ENCODE measurements at places on chromosomes 16 and 17.

DNA sequence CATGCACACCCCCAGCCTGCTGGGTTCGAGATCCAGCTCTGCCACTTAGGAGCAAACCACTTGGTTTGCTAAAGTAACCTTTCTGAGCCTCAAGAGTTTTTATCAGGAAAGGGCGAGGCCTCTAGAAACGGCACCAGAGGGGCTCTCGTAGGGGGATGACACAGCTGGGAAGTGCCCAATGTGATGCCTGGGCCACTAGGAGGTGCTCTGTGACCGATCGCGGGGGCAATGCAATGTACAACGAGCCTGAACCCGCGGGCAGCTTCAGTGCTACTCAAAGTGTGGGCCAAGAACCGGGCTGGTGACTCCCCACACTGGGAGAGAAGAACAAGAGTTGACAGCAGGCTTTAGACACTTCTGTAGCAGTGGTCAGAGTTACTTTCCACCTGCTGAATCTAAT lies 9.4 kb downstream of the C16orf89 start:
- peak; percentile 77 for DNase-seq

- DNase-seq = no peak
These were observed 1.8 kb downstream of the PRSS22 start for GRCh38 chr16:2856061-2856670.

GRCh38 chr17:55308613-55309391 lies 44.0 kb downstream of the HLF start:
- no peak for DNase-seq

- no peak for DNase-seq
These were observed 624.3 kb downstream of the MAF start for GRCh38 chr16:78976212-78976611.

GRCh38 chr17:42174126-42174783 lies 6.7 kb downstream of the KCNH4 start:
- DNase-seq = no peak

- DNase-seq = no peak
These were observed 93.1 kb downstream of the CNTNAP4 start for GRCh38 chr16:76370344-76370743.

DNA sequence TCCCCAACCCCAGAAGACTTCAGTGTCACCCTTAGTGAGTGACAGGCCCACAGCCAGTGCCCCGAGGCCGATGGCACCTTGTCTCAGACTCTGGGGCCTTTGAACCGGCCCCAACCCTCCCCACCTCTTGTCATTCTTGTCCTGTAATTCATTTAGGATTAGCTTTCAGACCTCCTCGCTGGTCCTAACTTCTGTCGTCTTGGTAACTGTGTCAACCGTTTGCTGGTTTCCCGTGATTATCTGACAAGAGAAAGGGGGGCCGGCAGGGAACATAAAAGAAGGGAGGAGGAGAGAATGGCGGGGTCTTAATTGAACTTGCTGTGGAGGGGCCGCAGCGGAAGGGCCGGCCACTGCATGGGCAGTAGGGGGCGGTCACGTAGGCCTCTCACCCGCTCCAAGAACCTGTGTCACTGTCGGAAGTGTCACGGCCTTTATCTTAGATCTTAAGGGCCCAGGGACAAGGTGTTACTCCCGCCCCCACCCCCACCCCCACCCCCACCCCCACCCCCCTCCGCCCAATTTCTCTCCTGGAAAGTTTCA lies 46.5 kb upstream of the GSE1 start:
- DNase-seq = no peak

DNA sequence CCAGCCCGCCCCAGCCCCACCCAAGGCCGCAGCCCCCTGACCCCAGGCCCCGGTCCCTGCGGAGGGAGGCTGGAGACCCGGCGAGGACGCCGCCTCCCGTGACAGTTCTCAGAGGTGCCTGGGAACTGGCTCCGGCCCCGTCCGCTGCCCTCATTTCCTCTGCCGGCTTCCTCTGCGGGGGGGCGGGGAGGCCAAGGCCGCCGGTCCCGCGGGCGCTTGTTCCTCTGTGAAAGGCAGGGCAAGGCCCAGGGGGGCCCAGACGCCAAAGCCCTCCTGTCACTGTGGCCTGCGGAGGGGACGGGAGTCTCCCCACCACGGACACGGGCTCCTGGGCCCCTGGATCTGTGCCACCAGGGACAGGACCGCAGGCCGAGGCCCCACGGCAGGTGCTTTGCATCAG lies 5.0 kb upstream of the PVALEF start:
- DNase-seq = peak; percentile 39

GRCh38 chr17:6163612-6164333 lies 93.6 kb downstream of the WSCD1 start:
- DNase-seq = no peak

GRCh38 chr16:81680444-81681275 lies 98.4 kb upstream of the PLCG2 start:
- DNase-seq = no peak

DNA sequence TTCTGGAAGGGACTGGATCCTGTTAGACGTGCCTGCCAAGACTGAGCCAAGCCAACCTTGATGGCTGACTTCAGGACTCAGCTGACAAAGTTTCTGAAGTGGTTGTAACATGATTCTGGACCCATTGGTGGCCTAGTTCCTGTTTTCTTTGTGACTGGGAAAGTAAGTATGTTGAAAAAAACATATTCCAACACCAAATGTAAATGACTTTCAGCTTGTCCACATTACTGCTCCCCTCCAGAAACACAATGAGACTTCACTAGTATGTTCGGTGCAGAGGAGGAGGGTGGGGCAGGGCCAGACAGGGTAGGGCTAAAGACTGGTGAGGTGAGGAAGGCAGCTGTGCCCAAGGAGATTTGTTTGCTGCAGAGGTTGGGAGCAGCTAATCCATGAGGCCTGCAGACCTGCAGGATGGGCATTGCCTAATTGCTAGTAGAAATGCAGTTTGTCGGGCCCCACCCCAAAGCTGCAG lies 26.4 kb downstream of the NMT1 start:
- no peak for DNase-seq

DNA sequence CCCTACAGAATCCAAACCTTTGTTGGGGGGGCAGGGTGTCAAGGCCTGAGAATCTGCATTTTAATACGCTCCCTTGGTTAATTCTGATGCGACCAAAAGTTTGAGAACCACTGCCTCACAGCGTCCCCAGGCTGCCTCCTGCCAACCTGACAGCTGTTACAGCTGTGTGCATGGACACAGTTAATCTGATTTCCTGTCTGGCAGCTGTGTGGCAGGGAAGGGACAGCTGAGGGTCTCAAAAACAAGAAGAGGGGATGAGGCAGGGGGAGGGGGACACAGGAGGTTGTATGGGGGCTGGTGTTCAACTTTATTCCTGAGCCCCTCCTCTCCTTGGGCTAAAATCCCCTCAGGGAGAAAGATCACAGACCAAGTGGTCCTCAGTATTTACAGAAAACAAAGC lies 17.5 kb downstream of the HDAC5 start:
- DNase-seq = no peak

- DNase-seq = no peak
These were observed 39.4 kb downstream of the CAPNS2 start for GRCh38 chr16:55605754-55606336.

- no peak for DNase-seq
These were observed 19.9 kb upstream of the TENT4B start for GRCh38 chr16:50133214-50133613.

- no peak for DNase-seq
These were observed 21.2 kb upstream of the GINS2 start for GRCh38 chr16:85709766-85710585.

- no peak for DNase-seq
These were observed 1000.4 kb downstream of the CDH11 start for GRCh38 chr16:64121473-64121872.

DNA sequence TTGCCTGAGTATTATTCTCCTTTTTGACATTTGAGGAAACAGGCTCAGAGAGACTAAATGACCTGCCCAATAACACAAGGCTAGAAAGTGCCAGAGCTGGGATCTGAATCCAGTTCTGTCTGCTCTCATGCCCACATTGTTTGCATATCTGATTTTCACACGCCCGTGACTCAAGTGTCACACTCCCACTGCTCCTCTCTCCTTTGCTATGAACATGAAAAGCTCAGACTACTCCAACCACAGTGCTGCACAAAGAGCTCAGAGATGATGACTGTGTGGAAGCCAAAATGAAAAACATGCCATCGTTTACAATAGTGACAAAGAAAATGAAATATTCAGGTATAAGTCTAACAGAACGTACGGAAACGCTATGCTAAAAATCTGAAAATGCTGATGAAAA lies 107.9 kb downstream of the SMG6 start:
- DNase-seq = no peak

DNA sequence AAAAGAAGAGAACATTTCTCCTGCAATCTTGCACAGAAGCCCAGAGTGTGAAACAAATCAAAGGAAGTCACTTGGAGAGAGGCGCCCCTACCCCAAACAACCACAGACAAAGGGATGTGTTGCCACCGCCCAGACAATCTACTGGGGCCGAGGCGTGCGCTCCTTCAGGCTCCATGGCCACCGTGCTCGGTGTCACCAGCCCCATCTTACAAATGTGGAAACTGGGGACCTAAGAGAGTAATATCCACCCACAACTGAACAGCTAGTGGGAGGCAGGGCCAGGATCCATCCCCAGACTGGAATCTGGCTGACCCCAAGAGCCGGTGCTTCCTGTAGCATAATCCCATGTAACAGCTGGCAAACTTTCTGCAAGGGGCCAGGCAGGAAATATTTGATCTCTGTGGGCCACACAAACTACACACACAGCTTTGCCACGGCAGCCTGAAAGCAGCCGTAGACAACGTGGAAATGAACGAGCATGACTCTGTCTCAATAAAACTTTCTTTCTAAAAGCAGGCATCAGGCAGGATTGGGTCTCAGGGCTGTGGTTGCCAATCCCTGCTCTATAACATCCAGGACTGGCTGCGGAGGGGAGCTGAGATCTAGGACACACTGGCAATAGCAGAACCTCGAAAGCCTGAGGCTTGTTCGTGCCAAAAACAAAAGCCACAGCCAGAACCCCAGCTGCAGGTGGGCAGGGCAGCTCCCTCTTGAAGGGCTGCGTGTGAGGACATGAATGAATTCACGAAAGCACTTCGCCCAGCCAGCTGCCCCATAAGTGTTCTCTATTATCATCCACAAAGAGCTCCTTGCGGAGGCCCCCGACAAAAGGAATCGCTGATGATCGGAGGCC lies 26.6 kb upstream of the GINS2 start:
- DNase-seq = no peak

DNA sequence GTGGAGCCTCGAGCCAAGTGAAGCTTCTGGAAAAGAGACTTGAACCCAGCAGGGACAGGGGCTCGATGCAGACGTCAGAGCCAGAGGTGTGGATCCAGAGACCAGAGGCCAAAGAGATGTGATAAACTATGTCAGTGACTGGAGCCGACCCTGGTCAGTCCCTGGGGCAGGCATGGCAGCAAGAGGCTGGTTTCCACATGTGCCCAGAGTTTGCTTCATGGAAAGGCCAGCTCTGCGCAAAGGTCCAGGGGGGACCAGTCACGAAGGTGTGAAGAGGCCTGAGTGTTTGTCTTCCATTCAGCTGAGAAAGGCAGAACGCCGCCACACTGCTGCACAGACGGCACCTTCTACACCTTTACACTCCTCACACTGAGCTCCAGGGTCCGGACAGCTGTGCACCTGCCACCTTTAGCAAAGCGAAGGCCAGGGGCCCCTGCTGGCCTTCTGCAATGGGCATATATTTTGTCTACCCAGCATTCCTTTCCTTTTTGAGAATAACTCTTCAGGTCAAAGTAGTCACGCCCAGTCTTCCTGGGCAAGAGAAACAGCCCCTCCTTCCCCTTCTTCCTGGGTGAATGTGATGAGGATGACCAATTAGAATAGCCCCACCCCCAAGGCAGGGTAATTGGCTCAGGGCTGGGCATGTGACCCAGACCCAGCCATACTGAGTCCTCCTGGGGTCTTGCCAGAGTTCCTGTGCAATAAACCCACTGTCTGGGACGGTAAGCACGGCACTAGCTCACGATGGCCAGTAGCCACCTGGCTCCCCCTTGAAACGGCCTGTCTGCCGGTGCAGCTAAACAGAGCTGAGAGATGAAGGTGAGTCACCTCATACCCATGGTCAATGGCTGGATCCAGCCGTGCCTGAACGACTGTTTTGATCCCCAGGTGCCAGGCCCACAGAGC lies 2.3 kb upstream of the RPH3AL start:
- DNase-seq = no peak

DNA sequence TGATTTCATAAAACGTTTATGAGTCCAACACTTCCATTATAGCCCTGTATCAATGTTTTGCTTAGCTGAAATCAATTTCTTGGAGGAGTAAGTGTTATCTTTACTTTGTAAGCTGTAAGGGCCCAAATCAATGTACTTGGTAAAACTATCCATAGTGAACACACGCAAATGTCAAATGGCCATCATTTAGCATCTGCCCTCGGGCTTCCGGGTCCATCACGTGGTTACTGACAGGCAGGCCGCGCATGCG lies 687 bp upstream of the NARF start:
- no peak for DNase-seq

GRCh38 chr16:10305912-10306311 lies 79.9 kb upstream of the ATF7IP2 start:
- DNase-seq = no peak

DNA sequence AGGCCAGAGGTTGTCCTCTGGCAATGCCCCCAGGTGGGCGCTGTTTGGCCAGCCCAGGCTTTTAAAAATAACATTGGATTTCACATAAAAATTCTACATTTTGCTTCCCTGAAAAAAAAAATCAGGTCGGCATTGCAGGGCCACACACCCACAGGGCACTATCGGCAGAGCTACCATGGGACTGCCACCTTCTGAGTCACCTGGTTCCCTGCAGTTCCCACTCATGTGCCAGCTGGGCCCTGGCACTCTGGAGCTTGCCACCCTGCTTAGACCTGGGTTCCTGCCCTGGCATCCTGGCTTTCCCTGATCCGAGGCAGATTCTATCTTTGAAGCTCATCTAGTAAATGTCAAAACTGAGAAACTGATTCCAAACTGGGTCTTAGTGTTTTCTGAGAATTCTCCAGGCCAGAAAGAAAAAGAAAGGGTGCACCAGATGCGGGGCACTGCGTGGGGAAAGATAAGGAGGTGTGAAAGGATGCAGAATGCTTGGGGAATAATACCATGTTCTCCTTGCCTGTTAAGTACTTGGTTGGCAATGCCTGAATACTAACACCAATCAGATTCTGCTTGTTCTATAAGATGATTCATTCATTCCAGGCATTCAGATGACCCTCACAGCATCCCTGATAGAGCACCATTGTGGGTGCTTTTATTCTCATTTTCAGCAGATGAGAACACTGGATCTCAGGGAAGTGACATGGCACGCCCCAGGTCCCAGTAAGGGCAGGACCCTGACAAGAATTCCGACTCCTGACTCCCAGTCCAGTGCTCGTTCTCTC lies 51.8 kb downstream of the RAI1 start:
- no peak for DNase-seq

GRCh38 chr16:28219282-28219681 lies 7.5 kb upstream of the XPO6 start:
- no peak for DNase-seq

DNA sequence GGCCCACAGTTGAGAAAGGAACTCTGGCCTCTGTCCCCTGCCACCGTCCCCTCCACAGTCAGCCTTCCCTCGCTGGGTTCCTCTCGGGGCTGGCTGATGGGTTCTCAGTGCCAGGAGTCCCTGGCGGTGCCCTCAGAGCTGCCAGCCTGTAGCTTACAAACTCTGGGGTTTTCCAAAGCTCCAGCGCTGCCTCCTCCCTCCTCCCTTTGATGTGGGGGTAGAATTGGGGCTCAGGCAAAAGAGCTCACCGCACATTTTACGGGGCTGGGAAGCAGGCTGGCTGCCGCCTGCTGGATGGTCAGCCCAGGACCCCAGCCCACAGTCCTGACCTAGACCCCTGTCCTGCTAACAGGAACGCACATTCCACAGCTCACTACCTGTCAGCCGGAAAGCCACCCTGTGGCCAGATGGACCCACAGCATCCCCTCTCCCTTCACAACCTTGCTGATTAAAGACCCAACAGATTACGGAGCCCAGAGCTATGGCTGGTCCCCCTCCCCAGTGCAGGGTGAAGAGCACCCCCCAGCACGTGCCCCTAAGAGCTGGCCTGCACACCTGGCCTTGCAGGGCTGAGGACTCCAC lies 6.0 kb downstream of the VASN start:
- DNase-seq = no peak

Data from NB4 (cell line).